Occipital lobe (tissue), 3 donors: ENCODE measurements at places on chromosomes 7 and 10.
A peak's percentile ranks its signal among the peaks of the same experiment; 100 is the strongest.

GRCh38 chr10:14749070-14749809, 25.5 kb downstream of the FAM107B start:
- DNase-seq, result no peak

DNA sequence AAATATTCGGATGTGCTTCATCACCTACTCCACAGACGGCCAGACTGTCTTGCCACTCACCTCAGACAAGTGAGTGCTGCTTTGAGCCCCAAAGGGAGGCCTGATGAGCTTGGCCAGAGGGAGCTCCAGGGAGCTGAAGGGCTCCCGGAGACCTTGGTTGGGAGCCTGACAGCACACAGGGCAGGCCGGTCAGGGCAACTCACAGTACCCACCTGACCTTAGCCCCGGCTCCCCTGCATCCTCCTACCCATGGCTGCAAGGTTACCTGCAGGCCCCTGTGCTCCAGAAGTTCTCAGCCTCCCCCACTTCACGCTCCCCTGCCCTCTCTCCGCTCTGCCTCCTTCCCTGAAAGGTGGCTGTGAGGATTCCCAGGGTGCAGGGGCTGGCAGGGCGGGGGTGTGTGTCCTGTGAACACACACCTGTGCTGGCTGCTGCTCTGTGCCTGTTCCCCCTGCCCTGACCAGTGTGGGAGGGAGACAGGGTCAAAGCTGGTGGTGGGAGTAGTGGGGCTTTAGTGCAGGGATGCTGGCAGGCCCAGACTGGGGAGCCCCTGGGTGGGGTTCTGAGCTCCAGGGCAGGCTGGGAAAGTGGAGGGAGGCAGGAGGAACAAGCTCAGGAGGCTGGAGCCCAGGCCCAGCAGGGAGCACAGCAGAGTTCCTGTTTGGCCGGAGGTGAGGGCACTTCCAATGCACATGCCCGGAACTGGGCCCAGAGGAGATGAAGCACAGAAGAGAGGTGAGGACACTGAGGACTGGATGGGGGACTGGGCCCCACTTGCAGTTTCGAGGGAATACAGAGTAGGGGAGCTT, 7.2 kb downstream of the ANTXRL start:
- no peak for DNase-seq

DNA sequence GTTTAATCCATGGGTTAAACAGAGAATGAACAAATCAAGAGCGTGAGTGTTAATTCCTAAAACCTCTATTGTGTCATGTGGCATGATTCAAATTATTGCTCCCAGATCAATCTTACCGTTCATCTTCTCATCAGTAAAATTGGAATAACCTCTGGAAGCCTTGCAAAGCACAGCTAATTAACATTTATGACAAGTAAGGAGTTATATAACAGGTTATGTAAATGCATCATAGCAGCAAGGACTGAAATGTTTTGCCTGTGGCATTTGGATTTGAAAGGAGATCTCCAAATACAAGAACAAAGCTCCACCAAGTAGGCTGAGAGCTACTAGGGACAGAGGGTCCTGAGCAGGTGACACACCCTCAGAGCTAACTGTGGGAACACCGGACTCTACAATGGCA, 502.9 kb upstream of the CELF2 start:
- DNase-seq, result no peak

DNA sequence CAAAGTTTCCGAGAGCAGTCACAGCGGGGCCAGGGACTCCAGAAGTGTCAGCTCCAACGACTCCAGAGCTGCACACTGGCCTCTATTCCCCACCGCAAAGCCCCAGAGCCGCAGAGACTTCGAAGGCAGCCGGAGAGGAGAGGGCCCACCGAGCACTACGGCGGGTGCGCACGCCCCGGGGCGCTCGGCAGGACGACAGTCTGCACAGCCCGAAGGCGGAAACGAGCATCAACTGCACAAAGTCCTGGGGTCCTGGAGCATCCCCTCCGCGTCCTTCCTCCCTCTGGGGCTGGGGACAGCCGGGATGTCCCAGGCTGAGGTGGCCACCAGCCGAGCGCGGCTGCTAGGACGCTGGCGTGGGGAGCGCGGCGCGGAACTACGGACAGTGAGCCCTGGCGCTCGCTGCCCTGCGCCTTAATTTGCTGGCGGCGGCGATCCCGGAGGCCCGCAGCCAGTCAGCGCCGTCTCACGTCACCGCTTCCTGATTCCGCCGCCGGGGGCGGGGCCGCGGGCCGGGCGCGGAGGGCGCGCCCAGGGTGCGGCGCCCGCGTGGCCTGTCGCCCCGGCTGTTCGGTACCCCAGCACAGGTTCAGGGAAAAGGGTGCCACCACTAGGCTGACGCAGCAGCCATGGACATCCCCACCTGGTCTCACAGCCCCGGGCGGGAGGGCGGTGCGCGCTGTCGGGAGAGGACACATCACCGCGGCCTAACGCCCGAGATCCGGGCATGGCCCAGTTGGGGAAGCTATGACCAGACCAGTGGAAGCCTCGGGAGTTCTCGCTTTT, at the start of gene TBX20:
TBX20 (minus strand) TSS at position 391 of the 786 bp plus-strand sequence. CDS start 480 bp downstream, outside the sequence.
- no peak for DNase-seq

DNA sequence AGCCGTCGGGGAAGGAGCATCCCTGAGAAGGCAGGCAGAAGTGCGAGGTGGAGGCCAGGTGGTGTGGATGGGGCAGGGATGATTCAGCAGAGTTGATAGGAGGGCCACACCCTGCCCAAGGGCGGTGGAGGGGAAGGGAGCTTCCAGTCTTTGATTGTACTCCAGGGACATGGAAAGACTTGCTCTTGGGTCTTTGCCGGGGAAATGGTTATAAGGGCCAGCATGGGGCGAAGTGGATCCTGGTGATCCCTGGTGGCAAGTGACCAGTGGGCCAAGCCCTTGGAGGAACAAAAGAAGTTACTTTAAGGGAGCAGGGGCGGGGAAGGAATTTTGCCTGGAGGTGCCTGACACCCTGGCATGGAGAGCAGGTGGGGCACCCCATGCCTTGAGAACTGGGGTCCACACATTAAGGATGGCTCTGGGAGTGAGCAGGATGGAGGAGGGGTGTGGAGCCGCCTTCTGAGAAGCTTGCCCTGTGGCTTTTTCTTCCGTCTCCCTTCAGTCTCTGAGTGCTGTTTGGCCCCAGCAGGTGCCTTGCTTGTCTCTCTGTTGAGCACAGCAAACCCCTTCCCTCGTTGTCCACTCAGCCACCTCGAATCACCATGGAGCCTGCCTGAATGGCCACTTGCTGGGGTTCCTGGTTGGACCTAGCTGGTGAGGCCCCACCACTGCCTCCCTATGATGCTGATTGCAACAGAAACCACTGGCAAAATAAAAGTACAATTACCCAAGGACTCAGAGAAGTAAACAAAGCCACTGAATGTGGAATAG, 83.9 kb downstream of the RAMP3 start:
- no peak for DNase-seq

DNA sequence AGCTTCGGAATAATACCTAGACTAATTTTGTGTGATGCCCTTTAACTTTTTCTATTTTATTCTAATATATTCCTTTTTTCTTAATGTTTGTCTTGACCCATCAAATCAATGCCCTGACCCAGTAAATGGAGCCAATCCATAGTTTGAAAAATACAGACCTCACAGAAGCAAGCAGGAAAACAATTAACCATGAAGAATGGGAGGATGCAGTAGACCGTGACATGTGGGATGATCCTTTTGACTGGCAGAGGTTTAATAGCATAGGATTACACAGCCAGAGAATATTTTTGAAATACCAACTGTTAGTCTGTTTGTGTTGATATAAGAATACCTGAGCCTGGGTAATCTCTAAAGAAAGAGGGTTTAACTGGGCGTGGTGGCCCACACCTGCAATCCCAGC, 142.6 kb upstream of the NEBL start:
- no peak for DNase-seq

DNA sequence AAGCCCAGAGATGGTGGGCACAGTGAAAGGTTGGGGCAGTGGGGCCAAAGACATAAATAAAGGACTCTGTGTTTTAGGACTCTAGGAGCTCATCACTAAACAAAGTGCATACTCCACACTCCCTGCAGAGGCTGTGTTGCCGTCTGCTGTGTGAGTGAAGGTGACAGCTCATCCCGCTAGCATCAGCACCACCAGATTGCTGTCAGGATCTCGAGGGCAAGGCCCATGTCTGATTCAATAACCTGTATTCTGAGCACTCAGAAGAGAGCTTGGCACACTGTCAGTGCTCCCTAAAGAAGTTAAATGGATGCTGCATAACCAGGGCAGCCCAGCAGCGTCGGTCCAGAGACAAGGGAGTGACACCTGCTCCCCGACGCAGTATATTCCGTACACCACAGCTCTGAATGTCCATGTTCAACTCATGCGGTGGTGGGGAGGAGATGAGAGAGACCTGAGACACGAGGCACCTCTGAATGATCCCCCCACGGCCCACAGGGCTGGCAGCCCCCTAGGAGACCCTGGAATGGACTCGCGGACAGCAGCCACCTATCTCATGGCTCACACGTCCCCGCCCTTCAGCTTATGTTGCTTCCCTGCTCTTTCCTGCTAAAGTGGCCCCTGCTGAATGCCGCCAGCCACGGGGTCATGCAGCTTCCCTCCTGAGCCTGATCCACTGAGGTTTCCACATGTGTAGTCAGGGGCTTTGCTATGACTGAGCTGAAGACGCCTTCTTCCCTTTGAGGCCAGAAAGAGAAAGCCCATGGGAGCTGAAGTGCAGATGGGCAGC, 132.7 kb upstream of the KCNMA1 start:
- DNase-seq, result no peak

GRCh38 chr7:50775836-50776235, 6.9 kb downstream of the GRB10 start:
- no peak for DNase-seq

DNA sequence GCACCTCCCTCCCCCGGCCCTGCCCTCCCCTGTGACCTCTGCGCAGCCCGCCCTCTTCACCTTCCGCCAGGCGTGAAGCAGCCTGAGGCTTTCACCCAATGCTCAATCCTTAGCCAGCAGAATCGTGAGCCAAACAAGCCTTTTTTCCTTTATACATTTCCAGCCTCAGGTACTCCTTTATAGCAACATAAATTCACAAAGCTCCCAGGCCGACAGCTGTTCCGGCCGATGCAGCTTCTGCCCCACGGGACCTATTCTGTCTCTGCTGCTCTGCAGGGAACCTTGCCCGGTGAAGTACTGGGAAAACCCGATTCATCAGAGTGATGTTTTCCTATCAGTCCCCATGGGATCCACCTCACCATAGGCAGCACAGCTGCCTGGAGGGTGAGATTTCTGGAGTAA, 87.4 kb downstream of the CHST15 start:
- no peak for DNase-seq

GRCh38 chr10:11231285-11231684, 213.6 kb downstream of the CELF2 start:
- no peak for DNase-seq

GRCh38 chr10:71084818-71085126, 127.6 kb upstream of the UNC5B start:
- no peak for DNase-seq

DNA sequence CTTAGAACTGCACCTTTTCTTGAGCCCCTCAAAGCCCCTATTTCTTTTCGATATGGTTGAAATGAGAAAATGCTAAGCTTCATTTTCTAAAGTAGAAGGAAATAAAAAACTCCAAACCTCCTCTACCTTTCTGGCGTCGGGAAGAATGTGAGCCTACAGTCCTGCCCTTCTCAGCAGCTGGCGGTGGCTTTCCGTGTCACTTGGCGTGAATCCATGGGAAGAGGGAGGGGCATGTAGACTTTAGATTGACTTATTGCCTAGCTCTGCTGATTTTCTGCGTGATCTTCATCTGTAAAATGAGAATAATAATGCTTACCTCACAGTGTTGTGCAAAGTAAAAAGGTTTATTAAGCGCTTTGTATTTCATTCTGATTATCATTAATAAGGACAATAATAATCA, 35.0 kb downstream of the PRR15 start:
- DNase-seq, result no peak

GRCh38 chr7:47953822-47954221, 5.6 kb upstream of the PKD1L1 start:
- DNase-seq, result no peak

DNA sequence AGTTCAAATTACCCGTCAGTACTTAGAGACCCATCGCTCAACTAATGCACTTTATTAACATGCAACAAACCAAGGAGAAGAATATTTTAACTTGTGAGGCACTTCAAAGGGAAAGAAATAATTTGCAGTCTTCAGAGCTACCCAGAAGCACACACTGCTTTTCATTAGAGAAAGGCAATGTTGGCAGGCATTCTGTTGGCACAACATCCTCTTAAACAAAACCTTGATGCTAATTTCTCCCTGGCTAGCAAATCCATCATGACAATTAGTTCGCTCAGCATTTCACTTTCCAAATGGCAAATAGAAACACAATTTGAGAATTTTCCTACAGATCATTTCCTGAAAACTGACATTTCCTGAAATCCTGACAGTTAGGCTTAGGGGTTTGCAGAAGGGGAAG, 155.6 kb upstream of the FAM13C start:
- peak; percentile 1 for DNase-seq

DNA sequence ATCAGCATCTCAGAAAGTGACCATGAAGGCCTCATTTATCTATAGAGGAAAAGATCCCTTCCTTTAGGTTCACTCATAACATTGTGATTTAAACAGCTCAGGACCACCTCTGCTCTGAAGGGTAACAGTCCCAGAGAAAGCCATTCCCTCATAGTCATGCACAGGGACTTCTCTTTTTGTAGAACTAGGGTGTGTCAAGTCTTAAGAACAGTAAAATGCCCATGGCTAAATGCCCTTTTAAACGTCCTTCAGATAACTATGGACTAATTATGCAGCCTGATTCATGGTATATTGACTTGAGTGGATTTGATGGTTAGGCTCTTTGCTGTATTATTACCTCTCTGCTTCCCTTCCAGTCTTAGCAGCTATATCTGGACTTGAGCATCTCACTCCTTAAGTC, 337.8 kb downstream of the SORCS1 start:
- no peak for DNase-seq

DNA sequence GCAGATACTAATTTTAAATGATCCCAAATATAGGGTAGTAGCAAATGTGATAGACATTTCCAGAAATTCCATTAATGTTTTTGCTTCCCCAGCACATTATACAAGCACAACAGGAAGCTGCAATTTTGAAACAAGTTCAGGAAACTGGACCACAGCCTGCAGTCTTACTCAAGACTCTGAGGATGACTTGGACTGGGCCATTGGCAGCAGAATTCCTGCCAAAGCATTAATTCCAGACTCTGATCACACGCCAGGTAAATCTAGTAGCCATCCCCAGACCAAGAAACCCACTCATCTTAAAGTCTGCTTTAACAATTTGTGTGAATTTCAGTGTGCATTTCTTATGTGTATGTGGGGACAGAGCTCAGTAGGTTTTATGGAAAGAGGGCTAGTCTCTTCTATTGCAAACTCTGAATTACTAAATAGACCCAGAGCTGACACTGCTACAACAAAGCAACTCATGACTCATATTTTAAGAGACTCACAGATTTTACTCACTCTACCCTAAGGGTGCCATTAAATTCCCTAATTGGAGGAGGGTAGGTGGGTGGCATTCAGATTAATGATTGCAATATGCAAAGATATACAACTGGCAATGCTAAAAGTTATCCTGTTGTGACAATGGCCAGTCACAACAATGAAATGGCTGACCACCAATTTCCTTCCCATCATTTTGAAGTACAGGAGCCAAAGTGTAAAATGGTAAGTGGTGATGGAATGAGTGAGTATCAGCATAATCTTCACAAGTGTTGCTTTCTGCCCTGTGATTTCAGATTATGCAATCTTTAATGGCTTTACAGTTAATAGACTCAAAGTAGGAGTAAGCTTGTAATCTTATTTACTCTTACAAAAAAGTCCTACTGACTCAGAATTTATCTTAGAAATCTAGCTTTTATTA, 317.6 kb upstream of the PLXDC2 start:
- DNase-seq, result no peak
